ENCODE measurements at places on chromosomes 3 and 15. TPM values are rescaled to one million over a fixed set of nuclear protein-coding genes. Genes with fewer than 3 reads are reported as not detected.

GRCh38 chr3:62131620-62132019 is 241.7 kb downstream of the FEZF2 start:
- DNase-seq: no peak

DNA sequence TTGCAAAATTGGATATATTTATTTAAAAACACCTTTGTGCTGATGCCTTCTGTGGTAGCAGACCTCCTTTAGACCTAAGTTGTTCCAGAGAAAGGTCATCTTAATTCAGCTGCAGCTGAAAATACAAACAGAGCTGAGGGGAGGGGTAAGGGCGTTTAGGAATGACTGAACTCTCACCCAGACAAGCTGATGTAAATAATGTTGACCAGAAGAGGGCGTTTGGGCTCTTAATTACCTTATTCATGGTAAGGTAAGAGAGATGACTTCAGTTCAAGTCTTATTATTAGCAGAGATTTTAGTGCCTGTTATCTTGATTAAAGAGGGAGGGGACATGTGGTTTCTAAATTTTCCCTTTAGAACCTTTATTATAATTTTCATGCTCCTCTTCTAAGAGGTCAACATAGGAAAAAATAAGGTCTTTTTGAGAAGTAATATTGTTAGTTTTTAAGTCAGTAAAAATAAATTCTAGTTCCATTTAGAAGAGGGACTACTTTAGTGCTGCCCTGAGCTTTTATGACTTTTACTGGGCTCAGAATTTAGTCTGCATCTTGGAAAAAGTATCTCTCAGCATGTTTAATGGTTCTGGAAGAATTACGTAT is 46.3 kb downstream of the GPR171 start:
- DNase-seq: peak; percentile 62

The PRSS50 gene
- 3.2 TPM for polyA plus RNA-seq

- DNase-seq: peak; percentile 48
Observed at GRCh38 chr3:128338536-128339330, 128.0 kb downstream of the DNAJB8 start.

DNA sequence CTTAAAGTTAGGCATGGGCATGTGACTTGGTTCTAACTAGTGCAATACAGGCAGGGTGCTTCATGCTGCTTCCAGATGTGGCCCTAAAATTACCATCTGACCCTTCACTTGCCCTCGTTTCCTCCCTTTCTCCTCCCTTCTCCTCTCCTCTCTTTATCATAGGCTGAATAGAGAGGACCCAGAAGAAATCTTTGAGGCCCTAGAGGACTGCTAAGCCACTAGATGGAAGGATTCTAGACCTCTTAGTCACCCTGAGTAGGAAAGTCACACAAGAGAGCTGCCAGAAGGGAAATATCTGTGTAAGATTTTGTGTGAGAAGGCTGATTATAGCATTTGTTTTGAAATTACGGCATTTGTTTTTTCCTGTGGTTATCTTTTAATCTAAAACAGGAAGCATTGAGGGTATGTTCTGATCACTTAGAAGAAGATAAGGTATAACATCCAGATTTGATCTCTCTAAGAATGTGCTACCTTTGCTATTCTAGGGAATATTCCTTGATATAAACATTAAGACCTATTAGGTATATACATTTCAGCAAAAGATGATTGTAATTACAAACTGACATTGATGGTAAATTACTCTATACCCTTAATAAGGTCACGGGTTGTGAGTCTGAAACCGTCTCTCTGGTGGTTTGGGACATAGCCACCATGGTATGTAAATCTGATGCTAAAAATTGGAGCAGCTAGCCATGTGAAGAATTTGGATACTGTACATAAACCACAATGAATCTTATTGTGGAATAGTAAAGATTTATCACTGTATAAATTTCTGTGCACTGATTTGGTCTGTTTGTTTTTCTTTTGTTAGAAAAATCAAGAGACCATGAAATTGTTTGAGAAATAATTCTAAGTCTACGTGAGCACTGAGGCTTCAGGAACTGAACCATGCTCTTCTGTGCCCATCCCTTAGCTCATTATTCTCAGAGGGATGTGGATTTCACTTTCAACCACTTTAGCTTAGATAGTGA is 84.1 kb downstream of the TP63 start:
- DNase-seq: no peak

GRCh38 chr15:75049392-75049791 is 26.0 kb downstream of the PPCDC start:
- DNase-seq: no peak

DNA sequence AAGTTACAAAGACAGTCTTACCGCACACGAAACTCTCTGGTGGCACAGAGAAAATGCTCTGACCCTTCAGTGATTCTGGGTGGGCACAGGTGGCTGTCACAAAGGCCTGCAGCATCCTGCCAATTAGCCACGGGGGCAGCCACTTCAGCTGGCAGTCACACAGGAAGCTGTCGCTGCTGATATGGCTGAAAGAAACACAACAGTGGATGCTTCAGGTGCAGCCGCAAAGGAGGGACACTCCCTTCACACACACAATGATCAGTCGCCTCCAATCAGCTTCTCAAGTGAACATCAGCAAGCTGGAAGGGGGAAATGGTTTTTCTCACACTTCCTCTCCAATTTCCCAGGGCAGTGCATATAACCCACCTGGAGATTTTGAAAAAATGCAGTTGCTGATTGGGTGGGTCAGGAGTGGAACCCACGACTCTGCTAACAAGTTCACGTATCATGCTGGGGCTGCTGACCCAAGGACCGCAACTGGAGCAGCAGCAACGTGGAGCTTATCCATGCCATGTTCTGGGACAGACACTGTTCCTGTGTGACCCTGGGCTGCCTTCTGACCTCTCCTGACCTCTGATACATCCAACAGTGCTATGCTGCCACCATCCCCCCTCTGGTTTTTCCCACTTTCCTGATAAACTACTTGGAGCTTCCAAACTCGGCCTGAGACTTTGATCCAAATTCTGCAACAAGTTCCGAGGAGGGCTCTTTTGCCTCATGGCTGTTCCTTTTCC is 106.6 kb downstream of the LRIG1 start:
- no peak for DNase-seq

DNA sequence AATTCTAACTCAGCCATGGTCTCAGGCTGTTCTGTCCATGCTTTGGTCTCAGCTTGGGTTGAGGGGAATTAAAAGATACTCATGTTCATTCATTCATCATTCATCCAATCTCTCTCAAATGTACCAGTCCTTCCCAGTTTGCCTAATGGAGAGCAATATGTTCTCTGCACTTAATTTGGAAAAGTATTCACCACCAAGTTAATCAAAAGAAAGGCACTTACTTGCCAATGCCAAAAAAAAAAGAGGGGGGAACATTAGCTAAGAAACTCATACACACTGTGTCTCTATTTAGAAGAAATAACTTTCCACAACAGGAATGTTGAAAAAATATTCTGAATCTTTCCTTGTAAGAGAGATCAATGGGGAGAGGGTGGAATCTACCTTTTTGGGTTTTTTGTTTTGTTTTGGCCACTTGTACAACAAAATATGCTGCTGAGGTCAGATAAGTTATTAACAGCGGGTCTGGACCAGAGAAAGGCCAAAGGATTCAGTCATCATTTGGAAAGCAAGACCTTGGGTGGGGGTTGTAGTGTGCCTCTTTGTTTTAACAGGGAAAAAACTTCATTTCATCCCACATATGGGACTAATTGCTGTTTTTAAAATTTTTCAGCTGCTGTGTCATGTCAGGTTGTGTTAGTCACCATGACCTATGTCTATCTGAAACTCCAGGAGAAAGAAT is 152.3 kb downstream of the FBN1 start:
- DNase-seq: no peak

DNA sequence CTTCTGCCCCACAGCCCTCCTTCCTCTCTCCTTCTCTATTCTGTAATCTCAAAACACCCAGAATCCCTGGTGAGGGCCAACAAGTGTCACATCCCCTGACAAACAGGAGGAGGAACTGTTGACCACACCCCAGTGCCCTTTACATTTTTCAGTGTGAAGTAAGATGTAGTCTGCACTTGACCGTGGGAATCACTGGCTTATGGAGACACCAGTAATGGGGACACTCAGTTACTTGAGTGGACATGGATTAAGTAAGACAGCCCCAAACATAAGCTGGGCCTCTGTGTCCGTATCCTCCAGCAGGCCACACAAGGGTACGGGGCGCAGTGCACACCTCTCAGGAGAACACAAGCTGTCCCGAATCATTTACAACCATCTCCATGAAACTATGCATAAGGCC is 28.4 kb upstream of the LIMD1 start:
- DNase-seq: no peak

DNA sequence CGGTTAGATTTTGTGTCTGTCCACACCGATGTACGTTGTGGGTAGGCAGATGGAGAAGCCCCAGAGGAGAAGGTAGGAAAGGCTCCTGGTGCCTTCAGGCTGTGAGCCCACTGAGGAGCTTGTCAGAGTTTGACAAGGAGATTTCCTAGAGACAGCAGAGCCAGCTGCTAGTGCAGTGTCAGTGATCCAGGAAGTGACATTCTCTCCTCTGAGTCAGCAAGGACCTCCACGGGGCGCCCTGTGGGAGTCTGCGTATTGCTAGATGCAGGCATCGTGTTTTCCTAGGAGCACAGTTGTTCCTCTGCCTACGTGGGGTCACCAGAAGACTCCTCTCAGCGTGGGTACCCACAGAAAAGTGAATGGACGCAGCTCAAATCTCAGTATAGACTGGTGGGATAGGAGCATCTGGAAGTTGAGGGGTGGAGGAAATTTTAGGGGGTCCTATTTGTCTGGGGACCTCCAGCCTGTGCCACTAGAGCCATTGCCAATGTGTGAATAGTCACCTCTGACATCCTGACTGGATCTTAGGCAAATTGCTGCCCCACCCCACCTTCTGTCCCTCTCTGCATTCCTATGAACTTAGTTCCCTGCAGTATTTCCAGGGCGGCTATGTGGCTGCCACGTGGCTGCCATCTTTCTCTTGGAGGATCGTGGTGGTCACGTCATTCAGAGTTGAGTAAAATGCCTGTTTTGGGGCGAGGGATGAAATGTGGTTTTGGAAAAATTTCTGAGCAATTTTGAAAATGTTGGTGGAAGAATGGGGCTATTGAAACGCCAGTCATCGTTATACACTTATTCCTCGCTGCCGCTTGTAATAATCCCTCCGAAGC is 84.8 kb upstream of the KLHL25 start:
- no peak for DNase-seq

GRCh38 chr3:30042274-30042859 is 564.0 kb upstream of the TGFBR2 start:
- DNase-seq: peak; percentile 72

The SOX14 gene
- polyA plus RNA-seq: not detected

DNA sequence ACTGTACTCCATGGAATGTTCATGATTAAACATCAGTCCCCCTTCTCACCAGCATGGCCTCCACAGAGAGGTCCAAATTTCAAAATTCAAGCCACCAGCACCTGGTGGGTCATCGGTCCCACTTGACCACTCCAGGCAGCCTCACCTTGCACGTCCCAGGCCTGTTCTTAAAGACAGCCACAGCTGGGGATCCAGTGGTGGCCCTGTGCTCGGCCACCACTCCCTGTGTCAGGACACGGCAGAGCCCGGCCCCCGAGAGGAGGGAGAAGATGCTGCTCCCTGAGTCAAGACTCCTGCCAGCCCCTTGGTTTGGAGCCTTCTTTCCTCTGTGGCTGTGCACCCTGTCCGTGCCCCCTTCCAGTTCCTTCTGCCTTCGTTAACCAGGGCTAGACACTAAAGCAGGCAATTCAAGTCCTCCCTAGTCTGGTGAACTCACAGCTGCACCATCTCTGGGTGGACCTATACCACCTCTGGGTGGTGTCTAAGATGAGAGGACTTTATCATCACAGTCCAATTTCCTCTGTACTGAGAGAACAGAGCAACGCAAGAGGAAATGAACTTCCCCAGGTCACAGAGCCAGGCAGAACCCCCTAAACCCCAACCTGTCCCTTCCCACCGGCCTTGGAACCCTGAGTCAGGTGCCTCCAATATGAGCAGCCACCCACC is 97.1 kb downstream of the MEGF11 start:
- DNase-seq: no peak

- DNase-seq: no peak
Observed at GRCh38 chr3:177385831-177386301, 188.6 kb upstream of the TBL1XR1 start.

DNA sequence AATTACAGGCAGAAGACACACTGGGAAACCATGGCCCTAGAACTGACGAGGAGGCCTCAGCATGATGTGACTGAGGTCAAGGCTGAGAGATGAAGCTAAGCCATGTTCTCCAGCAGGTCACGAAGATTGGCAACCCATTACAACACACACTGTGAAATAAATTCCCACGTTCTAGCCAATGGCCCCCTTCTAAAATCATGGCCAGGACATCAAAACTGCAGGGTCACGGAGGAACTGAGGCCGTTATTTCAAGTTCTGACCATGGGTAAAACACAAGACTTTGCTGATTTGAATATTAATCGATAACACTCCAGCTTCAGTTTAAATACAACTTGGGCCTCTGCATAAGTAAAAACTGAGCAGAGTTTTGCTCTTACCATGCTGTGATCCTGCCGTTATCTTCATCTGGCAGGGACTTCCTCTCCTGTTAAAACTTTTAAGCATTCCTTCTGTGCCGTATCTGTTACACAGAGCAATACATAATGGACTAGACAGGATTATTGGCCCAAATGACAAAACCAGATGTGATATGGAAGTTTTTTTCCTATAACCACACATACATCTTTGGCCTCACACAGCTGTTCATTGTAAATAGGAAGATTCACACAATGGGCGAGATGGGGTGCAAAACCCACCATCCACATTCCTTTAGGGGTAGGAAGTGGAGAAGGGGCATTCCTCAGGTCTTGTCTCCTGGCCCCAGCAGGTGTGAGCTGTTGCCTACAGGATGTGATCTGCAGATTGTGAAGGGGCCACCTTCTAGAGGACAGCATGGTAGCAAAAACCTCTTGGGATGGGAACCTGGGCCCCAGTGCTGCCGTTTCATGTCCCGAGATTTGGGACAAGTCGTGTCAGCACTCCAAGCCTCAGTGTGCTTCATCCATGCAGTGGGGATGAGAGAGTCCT is 207.4 kb downstream of the OPA1 start:
- DNase-seq: no peak

The RGMA gene
- 7.9 TPM for polyA plus RNA-seq
